ENCODE measurements at places on chromosomes 16 and 17.

- DNase-seq: no peak
These were observed 341.5 kb downstream of the SNX29 start for GRCh38 chr16:12317856-12318537.

DNA sequence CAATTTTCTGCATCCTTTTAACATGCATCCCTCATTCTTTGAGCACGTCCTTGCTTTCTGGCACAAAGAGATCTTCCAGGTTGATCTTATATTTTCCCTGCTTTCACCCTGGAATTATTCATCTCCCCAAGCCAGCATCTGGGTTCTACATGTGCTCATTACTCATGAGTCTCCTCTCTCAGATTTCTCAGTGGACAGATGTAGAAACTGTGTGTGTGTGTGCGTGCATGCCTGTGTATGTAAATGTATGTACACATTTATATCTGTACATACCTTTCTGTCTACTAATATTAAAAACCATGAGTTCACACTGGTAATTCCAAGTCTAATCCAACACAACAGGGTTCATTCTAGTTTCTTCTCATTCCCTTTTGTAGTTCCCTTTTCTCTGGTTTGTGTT, 41.9 kb upstream of the NSRP1 start:
- no peak for DNase-seq

- DNase-seq: no peak
These were observed 93.9 kb upstream of the CDH8 start for GRCh38 chr16:62130101-62130500.

- no peak for DNase-seq
These were observed 45.3 kb downstream of the COX4I1 start for GRCh38 chr16:85844786-85845185.

GRCh38 chr16:25051406-25052150, 36.4 kb upstream of the ARHGAP17 start:
- DNase-seq: no peak

GRCh38 chr17:82296511-82297279, 20.7 kb downstream of the CD7 start:
- DNase-seq: no peak

GRCh38 chr17:7838090-7839075, 4.4 kb downstream of the KDM6B start:
- DNase-seq: no peak
